ENCODE measurements at places on chromosomes 13 and 19. TPM values are rescaled to one million over a fixed set of nuclear protein-coding genes. Genes with fewer than 3 reads are reported as not detected.

GRCh38 chr13:100508996-100509395 is 79.6 kb downstream of the GGACT start:
- no peak for DNase-seq

DNA sequence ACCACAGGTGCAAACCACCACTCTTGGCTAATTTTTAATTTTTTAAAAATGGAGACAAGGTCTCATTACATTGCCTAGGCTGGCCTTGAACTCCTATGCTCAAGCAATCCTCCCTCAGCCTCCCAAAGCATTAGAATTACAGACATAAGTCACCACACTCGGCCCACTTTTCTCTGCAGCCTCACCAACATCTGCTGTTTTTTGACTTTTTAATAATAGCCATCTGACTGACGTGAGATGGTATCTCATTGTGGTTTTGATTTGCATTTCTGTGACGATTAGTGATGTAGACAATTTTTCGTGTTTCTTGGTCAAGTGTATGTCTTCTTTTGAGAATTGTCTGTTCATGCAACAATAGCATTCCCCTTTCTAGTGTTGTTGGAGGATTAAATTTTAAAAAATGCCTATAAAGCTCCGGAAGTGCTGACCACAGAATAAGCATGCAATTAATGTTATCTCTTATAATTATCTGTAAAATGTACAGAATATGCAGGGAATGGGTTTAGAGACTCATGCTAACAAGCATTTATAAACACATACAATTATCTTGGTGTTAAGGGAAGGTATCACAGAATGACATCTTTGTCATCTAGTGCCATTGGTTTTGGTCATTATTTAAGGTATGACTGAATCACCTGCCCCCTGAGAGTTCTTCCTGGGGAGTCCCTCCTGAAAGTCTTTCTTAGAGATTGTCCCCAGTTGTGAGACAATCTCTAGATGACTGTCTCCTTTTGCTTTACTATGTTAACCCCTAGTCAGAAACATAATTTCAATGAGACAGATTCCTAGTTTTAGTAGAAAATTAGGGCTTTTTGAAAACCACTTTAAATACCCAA is 118.5 kb upstream of the SERTM1 start:
- no peak for DNase-seq

DNA sequence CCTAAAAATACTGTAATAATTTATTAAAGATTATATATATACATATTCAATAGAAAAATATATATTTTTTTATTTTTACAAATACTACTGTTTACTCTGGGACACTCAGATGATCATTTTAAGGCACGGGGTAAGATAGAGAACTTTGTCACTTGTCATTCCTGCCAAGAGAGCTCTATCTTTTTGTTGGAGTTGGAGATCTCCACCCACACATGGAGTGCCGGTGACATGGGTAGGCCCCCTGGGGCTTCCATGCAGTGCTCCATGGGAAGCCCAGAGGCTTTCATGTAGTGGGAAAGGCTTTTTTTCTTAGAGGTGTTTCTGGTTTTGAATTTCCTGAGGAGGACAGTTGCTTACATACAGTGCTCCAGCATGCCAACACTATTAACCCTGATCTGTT is 81.4 kb downstream of the LMO7 start:
- no peak for DNase-seq

GRCh38 chr13:37539976-37540605 is 58.5 kb downstream of the POSTN start:
- DNase-seq: no peak

GRCh38 chr19:49488863-49489537 is 1.6 kb downstream of the RPL13A start:
- DNase-seq: no peak

DNA sequence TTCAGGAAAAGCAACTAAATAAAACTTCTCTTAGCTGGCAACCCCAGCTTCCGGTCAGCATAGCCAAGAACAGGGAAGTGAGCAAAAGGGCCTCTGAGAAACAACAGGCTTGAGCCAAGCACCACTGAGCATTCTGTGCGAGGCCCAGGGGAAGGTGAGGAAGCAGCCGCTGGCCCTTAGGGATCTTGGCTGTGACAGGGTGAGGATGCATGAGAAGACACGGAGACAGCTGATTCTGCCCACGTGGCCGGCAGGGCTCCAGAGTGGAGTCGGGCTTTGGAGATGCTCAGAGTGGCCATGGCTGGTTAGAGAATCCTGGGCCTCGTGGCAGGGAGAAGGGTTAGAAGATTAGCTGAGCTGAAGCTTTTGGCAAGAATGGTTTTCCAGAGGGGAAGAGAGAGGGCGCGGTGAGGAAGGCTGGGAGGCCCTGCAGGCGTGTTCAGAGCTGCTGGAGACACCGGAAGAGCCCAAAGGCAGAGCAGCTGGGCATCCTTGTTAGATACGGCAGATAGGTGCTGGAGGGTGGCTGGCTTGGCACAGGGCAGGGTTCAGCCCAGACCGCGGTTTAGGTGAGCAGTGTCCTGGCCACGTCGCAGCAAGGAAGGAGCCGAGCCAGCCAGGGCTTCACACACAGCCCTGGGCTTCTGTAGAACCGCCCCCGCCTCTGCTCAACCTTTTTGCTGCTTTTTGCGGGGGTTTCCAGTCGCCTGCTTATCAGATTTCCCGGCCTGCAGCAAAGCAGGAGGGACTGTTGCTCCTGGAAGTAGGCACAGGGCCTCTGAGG is 17.3 kb downstream of the UPF1 start:
- DNase-seq: peak; percentile 86

Gene VMAC
- 6.4 TPM for polyA plus RNA-seq
